ENCODE measurements at places on chromosomes 12 and 14.

DNA sequence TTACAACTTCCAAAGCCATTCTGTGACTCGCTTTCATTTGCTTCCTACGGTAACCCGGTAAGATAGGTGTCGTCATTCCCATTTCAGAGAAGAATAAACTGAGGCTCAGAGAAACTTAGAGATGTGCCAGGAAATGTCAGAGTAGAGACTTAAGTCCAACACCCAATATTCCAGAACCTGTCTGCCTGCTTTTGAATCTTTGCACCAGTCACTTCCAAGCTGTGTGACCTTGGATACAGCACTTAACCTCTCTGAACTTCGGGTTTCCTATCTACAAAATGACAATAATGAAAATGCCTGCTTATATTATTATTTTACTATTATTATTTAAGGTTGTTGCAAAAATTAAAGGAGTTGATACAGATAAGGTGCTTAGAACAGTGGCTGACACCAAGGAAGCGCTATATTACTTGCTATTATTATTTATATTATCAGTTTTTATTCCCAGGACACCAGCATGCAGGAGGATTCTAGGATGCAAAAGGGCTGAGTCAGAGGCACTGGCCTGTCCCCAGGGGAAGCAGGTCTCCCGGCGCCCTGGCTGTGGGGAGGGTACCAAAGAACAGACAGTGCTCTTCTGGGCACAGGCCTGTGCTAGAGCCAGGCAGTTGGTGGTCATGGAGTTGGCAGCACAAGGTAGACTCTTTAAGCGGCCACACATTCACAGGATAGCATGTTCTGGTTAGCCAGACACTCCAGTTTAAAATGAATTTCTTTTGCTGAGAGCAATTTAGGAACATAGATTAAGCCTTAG is 5.4 kb downstream of the HSPB8 start:
- DNase-seq: no peak

GRCh38 chr12:1491983-1492697 is 102.2 kb downstream of the FBXL14 start:
- no peak for DNase-seq

- no peak for DNase-seq
Measured at GRCh38 chr14:75426332-75427125, 1.3 kb upstream of the JDP2 start.

DNA sequence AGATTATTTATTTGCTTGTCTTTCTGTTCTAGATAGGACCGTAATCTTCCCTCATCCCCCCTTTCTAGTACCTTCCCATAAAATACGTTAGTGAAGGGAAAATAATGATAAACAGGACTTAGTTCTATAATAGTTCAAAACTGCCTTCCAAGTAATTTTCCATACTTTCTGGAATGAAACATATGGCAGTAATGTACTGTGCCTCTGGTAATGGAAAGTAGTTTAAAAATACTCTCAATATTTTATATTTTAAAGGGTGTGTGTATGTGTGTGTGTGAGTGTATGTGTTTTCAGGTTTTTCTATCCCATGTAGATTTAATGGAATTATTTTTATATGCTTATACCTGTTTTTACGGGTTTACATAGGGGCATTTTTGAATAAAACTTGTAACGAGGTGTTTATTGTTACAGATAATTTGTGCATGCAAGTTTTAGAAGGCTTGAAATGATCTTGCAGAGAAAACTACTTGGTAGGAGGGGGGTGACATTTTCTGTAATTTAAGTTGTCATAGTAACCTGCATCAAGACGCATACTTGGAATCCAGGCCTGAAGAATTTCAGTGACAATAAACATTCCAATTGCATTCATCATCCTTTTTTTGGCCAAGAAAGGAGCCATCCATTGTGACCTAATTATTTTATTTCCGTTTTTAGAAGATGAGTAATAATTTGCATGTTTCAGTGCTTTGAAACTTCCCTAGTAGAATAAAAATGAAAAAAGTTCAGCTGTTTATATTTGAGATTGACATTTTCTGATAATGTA is 38.9 kb downstream of the RASSF8 start:
- DNase-seq: no peak

GRCh38 chr12:88251798-88252197 is 109.7 kb downstream of the TMTC3 start:
- DNase-seq: no peak

DNA sequence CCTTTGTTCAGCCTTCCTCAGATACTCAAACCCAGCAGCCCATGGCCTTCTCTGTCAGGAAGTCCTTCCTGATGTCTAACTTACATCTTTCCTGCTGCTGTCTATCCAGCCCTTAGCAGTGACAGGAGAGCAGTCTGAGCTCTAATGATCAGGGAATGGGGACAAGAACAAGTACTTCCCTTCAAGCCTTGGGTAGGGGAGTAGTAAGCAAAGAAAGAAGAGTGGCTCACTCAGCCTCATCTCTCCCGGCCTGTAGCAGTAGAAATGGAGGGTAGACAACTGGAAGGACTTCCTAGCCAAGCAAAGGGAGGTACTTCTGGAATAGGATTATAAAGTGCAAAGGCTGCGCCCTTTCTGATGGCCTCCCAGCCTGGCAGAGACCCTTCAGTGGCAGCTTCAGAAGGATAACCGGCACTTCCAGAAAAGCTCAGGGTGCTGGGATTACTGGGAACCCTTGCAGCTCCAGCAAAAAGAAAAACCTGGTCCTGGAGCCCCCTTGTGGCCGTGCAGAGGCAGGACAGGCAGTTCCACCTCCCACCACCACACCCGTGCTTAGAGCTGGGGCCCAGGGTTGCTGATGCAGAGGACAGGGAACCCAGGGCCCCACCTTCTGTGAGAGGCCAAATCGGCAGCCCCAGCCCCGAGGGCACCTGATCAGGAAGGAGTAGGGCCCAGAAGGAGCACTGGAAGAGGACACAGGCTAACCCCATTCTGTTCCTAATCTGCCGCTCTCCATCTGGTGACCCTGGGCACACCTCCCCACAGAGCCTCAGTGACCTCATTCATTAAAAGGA is 12.4 kb upstream of the SMUG1 start:
- DNase-seq: peak; percentile 58

DNA sequence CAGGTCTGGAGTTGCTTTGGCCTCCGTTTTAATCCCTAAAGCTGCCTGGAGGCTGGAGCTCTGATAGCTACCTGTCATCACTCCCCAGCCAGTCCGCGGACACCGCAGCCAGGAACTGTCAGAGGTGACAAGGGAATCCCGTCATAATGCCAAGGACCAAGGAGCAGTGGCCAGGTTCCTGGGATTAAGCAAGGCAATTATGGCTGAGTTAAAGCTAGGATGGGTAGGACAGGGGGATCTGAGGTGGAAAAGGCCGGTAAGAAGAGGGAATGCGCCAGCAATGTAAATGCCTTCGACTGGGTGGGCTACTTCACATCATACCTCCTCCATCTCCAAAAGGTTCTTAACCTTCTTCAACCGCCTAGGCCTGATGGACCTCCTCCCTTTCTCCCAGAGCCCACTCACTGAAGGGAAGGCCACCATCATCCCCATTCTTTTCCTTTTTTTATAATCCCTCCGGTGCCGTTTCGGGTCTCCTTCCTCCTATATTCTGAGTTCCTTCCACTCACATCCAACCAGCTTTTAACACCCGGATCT is 1.9 kb downstream of the PPP1R3E start:
- DNase-seq: no peak

DNA sequence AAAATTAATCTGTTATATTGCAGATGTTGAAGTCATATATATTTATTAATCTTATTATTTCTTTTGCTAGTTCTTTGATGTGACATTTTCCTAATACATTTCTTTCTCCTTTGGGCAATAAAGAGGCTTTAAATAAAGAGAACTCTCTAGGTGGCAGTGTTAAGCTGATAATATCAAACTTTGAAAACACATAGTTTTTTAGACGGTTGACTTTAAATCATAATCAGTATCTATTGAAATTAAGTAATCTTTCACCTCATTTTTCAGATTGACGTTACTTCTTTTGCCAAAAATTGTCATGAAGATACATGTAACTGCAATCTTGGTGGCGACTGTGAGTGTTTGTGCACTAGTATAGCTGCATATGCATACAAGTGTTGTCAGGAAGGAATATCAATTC is 130.8 kb upstream of the PTPRQ start:
- DNase-seq: no peak

- DNase-seq: no peak
Measured at GRCh38 chr14:33350366-33350990, 411.8 kb downstream of the NPAS3 start.

GRCh38 chr14:24863968-24864684 is 185.8 kb downstream of the STXBP6 start:
- no peak for DNase-seq

- no peak for DNase-seq
Measured at GRCh38 chr14:30312214-30312613, 246.7 kb upstream of the G2E3 start.

DNA sequence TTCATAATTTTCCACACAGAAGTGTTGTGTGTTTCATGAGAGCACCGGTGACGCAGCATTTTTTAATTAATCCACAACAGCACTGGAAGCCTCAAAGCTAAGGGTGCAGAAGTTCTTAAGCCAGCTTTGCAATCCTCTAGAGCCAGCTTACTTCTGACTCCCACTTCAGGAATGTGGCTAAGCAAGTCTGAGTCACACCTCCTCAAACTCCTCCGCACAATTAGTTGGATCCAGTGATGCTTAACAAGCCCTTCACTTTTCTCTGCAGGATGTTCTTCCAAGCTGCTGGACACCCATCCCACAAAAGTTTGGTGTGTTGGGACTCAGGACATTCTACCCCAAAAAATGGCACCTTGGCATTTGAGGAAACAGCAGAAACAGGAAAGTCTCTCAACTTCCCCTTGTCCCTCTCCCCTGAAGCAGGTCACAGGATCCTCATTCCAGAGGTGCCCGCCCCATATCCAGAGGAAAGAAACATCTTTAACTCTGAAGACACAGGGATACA is 210.0 kb downstream of the PPM1H start:
- DNase-seq: no peak

DNA sequence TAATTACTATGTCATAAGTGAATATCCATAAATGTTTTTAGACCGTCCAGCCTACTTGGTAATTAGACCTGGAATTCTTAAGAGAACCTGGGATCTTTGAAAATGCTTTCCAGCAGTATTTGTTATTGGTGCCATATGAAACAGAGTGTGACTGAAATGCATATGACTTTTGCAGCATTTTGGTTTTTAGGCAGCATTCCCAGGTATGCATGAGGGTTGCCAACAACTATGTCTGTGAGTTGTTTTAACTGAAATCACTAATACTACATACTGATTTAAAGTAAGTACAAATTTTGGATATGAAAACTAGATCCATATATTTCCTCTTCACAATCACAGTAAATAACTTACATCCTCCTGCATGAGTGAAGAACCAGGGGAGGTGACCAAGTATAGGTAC is 437.7 kb upstream of the FAR2 start:
- no peak for DNase-seq

DNA sequence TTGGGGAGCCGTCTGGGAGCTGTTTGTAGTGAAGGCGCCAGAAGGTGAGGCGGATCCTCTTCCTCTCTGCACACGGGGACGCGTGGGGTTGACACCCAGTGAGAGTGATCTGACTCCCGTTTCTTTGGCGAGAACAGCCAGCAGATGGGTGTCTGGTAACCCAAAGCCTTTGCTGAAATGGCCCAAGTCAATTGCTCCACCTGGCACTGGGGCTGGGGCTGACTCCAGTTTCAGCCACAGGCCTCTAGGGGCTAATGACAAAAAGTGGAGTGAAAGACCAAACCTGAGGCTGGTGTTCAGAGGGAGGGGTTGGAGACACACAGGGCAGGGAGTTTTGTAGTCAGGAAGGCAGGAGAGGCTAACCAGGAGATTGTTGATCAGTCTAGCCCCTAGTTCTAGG is 87.0 kb downstream of the FRMD6 start:
- DNase-seq: no peak

DNA sequence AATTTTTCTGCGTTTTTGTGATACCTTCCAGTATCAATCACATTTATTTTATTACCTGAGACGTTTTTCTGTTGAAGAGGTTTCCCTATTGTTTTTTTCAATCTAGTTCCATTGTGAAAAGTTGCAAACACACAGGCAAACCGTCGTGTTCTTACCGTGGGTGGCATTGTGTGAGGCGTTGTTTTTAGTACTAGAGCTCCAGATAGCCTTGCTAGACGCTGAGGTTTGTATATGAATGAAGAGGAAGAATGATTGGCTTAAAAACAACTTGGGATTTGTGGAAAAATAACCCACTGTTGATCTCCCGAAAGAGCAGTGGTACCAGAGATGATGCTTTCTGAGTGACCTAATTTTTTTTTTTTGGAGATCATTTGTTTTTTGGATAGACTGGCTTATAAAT is 1.0 kb downstream of the SOCS4 start:
- DNase-seq: no peak

DNA sequence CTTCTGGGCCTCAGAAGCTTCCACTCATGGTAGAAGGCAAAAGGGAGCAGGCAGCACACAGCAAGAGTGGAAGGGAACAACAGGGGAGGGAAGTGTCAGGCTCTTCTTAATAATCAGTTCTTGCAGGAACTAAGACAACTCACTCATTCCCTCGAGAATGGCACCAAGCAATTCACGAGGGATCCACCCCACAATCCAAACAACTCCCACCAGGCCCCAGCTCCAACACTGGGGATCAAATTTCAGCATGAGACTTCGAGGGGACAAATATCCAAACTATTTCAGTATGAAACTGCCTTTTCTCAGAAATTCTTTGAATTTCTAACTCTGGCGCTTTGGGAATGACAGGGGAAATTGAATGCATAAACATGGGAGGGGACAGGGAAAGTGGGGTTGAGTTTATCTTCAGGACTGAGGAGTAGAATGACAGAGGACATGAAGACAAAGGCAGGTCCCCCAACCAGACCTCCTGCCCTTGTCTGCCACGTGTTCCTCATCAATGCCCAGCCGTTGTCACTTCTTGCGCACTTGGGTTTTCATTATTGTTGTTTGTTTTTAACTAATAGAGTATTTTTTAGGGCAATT is 24.6 kb upstream of the APOF start:
- DNase-seq: no peak

GRCh38 chr14:85529803-85530574 is at the start of gene FLRT2:
Gene FLRT2 (plus strand): TSS chr14:85530144. CDS start chr14:85621515, 91,371 bp downstream.
- DNase-seq: no peak

GRCh38 chr14:77011245-77011644 is 17.3 kb downstream of the IRF2BPL start:
- no peak for DNase-seq

- no peak for DNase-seq
Measured at GRCh38 chr14:77375164-77375950, 1.5 kb downstream of the TMED8 start.

GRCh38 chr12:11805680-11806079 is 156.2 kb downstream of the ETV6 start:
- DNase-seq: no peak

DNA sequence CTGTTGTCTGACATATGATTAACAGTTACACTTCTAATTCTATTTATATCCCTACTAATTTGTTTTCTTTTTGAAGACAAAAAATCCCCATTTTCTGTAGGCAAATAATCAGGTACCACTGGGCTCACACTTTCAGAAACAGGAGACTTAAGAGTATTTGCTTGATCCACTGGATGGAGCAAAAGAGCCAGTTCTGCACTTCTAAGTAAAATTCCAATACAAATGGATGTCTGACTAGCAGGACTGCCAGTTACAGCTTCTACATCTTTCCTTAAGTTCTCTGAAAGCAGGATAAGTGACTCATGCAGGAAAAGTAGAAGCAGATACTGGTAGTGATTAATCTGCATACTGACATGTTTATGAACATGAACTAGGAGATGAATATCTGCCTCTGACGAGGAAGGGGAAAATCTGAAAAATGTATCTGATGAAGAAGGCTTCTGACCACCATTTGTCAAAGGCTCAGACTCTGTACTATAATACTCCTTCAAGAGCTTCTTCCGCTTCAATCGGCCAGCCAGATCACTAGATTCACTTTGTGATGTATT is 73.8 kb upstream of the ANKS1B start:
- DNase-seq: no peak

GRCh38 chr12:52317468-52318052 is 3.6 kb downstream of the KRT83 start:
- no peak for DNase-seq
